Temporal lobe (tissue), 4 donors: ENCODE measurements at places on chromosomes 4 and X. TPM values are rescaled to one million over a fixed set of nuclear protein-coding genes. Genes with fewer than 3 reads are reported as not detected.

Gene RPS6KA6
- total RNA-seq = 18.2 TPM

Gene CT55
- total RNA-seq = not detected

Gene OTUD6A
- not detected for total RNA-seq

Gene VCX3B
- not detected for total RNA-seq

Gene PDE6B
- total RNA-seq = 4.7 TPM

Gene HTRA3
- total RNA-seq = 2.0 TPM

Gene CXCR3
- total RNA-seq = not detected

Gene UBE2A
- 27.5 TPM for total RNA-seq

Gene GLRA2
- total RNA-seq = 86.8 TPM

Gene PAGE1
- total RNA-seq = 0.49 TPM

Gene TMSB15A
- 155 TPM for total RNA-seq
